ENCODE measurements at places on chromosomes 7 and 10. TPM values are rescaled to one million over a fixed set of nuclear protein-coding genes. Genes with fewer than 3 reads are reported as not detected.

The CALML5 gene
- total RNA-seq = not detected

The HSPA14 gene
- total RNA-seq = 8.7 TPM

The SAP25 gene
- total RNA-seq = 0.35 TPM

The CYP26C1 gene
- total RNA-seq = not detected

The CALD1 gene
- 89.6 TPM for total RNA-seq

The CAV2 gene
- 215 TPM for total RNA-seq

The KMT2E gene
- 48.7 TPM for total RNA-seq

GRCh38 chr10:52483587-52483986 lies 169.5 kb downstream of the DKK1 start:
- DNase-seq = no peak

- no peak for DNase-seq
Observed at GRCh38 chr10:98967601-98968000, 268.1 kb downstream of the HPSE2 start.

DNA sequence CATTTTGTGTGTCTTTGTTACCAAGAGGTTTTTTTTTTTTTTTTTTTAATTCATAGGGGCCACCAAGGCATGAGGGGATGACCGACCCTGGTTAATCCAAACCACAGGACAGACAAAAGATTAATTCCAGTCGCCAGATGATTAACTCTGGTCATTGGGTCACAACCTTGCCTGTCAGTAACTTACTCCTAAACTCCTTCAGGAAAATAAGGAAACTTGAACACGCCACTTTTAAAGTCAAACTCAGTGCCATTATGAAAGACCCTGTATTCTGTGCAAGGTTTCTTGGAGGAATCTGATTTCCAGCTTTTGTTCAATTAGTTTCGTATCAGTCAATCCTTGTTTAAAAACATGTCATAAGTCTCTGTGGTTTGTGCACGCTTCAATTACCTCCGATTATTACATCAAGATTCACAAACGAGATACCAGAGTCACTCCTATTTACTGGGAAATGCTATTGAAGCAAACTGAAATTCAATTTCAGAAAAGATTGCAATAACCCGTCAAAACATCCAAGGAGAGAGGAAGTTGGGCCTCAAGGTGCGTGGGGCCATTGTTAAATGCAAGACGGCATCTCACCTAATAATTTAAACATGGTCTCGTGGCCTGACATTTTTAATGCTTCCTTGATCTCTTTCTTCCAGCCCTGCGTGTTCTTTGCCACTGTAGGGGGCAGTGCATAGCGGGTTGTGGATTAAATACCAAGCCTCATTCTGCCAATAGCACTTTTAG lies 44.0 kb downstream of the NRP1 start:
- no peak for DNase-seq

GRCh38 chr10:26215935-26216584 lies 514 bp upstream of the GAD2 start:
- peak; percentile 26 for DNase-seq

DNA sequence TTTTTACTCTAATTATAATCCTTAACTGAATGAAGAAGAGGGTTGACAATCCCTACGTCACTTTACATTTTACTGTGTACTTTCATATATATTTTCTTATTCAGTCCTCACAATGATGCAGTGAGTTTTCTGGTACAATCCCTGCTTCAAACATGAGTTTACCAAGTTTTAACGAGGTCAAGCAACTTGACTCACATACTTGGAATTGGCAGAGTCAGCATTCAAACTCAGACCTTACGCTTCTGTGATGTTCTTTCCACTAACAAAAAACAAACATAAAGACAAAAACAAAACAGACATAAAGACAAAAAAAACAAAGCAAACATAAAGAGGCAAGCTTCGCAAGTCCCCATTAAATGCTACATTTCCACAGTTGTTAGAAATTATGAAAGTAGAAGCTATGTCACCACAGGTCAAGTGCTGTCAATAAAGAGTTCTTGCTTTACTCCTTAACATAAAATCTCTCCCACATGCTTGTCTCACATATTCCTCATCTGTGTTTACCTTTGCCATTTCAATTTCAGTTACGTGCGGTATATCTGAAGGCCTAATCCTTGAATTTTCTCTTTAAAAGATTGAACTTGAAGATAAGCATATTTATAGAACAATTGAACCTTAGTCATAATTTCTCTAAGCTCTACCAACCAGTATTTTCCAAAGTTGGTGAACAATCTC lies 217.3 kb downstream of the CELF2 start:
- DNase-seq = no peak

DNA sequence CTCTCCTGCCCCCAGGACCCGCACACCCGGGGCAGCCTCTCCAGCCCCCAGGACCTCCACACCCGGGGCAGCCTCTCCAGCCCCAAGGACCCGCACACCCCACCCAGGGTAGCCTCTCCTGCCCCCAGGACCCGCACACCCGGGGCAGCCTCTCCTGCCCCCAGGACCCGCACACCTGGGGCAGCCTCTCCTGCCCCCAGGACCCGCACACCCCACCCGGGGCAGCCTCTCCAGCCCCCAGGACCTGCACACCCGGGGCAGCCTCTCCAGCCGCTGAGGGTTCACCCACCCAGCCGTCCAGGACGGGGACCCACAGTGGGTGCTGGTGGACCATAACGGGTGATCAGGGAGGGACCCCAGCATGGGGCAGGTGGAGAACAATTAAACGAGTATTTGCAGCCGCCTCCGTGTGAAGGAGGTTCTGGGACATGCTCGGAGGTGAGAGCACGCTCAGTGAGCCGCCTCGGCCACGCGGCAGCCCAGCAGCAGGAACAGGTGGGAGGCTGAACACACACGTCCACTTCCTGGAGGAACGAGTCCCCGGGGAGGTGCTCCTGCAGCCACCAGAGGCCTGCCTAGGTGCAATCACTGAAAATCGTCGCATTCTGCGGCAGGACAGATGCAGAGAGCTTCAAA lies 107.9 kb downstream of the PDGFA start:
- peak; percentile 44 for DNase-seq

GRCh38 chr10:111037858-111038257 lies 39.0 kb upstream of the ADRA2A start:
- DNase-seq = no peak

DNA sequence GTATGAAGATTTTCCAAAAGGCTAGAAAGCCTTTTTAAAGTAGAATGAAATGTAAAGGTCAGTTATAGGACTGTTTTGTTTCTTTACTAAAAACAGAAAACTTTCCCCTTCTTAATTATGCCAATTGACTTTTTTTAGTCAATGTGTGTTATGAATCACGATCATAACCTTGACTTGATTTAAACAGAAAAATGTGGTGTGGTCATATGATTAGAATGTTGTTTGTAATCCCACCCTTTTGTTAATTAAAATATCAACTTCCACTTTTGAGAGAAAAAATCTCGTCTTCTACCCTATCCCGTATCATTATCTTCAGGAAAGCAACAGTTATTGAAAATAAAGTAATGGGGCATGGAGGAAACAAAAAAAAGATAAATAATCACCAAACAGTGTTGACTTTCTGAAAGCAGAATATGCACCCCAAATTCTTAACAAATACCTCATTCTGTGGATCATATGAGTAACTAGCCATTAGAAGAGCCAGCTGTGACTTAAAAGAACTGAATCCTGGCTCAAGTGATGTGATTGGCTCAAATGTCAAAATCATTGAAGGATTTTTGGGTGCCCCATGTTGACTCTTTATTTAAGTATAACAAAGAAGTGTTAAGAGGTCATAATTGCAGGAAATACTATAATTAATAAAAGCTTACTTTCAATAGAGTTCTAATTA lies 32.3 kb upstream of the SLC16A12 start:
- no peak for DNase-seq

GRCh38 chr7:2175514-2175913 lies 57.2 kb downstream of the MAD1L1 start:
- peak; percentile 59 for DNase-seq

DNA sequence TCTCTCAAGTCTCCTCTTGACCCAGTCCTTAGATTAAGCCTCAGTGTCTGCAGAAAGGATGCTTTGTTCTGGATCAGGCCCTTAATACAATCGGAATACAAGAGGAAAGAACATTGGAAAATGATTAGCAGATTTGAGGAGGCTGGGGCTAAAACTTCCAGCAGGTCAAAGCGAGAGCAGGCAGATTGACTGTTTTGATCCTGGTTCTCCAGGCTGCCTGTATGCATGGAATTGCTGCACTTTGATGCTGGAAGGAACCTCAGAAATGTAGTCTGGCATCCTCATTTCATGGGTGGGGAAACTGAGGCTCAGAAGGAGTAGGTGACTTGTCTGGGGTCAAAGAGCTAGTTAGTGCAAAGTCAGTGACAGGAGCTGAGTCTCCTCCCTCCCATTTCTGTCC lies 202.8 kb downstream of the EMX2 start:
- no peak for DNase-seq

DNA sequence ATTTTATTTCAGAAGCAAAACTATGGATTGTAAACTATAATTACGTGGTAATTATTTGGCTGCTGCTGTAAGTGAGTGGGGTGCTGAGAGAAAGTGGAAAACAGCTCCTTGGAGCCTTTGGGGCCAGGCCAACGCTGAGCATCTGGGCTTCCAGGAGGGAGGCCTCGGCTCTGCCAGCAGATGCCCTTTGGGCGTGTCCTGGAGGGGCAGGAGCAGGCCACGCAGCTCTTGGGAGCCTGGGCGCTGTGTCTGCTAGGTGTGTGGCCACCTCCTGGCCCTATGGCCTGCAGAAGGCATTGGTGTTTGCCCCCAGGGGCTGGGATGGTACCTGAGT lies 423.3 kb downstream of the GLRX3 start:
- DNase-seq = no peak

DNA sequence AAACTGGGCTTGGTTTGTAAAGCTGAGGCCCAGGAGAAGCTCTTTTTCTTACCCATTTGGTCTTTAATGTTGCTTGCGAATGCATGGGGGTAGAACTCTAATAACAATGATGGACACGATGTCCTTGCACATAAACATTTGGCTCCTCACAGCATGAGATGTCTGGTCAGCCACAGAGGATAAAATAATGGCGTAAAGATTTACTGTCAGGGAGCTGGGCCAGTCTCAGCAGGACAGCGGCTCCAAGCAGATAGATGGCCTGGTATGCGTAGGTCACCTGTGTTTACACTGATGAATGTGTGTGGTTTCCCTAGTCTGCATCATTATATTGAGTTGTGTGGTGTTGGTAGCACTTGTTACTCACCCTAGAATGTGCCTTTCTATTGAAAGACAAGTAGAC lies 537.4 kb downstream of the CNTNAP2 start:
- no peak for DNase-seq

DNA sequence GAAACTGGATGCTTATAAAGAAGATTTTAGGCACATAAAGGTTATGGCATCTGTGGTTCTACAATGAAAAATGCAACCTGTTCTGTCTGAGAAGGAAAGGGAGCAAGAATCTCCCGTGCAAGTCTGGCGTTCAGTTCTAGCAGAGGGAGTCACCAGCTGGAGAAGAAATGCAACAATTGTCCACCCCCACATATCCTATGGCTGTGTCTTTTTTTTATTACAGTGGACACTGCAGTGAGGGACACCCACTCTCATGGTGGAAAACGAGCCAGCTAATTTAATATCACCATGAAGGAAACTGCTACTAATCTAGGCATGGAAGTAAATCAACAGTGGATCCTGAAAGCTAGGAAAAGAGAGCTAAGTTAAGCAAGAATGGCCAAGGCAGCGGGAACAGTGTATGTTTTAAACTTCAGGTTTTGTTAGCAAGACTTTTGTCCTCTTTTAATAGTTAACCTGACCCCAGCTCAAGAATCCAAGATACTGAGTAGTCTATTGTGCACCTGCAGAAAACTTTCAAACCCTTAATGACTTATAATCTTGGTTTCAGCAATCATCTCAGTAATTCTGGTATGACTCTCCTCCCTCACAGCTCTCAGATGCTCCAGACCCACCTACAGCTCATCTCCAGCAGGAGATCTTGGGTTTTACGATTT lies 149.3 kb downstream of the FGFR2 start:
- DNase-seq = no peak

- no peak for DNase-seq
Observed at GRCh38 chr10:49767752-49768151, 5.6 kb upstream of the OGDHL start.

GRCh38 chr7:78842068-78842467 lies 611.4 kb downstream of the MAGI2 start:
- DNase-seq = no peak

- no peak for DNase-seq
Observed at GRCh38 chr10:78752708-78753107, 316.1 kb upstream of the ZMIZ1 start.

Measured in heart left ventricle (tissue), 16 donors.